ENCODE measurements at places on chromosomes 5 and 9.

DNA sequence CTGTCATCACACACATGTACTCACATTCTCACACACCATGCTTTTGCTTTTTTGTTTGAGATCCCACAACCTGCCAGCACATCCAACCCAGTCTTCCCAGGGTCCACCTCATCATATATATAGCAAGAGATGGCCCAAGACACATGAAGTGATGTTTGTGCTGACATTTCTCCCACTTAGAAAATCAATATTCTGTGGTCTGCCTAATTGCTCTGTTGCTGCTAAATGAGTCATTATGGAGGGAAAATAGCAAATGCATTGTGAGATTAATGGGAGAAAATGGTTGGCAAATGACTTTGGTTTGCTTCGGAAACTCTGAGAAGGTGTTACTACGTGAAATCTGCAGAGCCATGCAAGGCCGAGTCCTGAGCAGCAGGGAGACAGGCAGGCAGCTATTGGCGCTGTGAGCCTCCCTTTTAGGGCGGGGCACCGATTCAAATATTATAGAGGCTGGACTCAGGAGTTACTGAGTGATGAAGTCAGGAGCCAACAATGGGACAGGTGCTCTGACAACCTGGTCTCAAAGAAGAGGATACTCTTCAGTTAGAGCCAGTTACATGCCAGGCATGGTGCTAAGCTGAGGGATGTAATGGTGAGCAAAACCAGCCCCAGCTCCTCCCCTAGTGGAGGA is 62.8 kb downstream of the DAB2IP start:
- no peak for DNase-seq

DNA sequence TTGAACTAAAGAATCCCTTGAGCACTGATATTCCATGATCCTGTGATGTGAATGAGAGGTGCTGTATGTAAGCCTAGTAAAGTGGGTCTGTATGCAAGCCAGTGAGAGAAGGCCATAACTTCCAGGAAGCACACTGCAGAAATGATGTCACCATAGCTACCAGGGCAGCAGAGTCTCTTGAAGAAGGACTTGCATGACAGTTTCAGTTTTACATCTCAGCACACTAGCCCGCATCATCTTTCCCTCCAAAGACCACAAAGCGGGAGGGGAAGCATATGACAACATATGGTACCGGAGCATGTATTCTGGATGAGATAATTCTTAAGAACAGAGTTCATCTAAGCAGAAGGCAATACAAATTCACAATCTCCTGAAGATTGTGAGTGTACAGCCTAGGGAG is 37.6 kb upstream of the MAST4 start:
- DNase-seq, result no peak

DNA sequence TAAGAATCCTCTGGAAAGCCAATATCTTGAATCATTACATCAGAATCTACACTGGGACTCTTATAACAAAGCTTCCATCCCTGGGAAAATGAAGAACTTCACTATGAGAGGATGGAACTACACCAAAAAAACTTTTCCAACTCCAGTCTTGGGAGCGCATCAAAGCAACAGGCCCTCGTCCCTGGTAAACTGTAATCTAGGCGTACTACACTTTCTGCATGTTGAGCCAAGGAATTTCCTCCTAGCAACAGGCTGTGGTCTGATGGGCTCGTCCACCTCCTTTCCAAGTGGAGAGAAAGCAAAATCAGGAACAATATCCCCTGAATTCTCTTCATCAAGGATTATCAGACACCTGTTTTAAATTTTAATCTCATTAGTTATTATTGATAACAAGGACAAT is 94.1 kb downstream of the NFIB start:
- no peak for DNase-seq

DNA sequence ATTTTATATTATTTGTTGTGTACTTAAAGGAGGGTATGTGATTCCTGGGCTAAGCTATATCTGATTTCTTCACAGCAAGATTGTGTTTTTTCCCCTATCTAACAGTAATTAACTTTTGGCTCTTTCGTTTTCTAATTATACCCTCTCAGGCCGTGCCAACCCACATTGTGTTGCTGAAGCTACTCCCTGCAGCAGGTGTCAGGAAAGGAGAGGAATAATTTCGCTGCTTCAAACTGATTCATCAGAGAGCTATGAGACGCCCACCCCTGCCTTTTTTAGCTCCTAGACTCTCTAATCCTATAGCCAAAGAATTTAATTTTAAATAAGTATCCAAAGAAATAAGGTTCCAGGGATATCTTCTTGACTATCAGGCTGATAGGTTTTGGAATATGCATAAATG is 3.8 kb downstream of the CAVIN4 start:
- no peak for DNase-seq

DNA sequence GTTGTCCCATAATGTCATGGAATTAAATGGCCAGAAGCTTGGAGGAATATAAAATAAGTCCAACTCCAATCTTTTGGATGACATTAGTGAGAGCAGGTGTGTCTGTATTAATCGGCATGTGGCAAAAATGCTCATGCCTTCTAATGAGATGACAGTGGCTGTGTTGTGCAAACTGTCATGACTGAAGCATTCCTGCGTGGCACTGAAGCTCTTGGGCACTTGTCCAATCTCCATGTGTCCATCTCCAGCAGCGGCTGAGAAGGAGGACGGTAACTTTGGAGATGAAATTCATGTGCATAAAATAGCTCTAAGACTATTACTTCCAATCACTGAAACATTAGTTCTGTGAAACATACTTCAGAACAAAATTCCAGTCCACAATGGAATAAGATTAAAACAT is 697.5 kb upstream of the GRAMD2B start:
- DNase-seq, result no peak

- DNase-seq, result no peak
Observed at GRCh38 chr5:150659360-150660107, 1.5 kb upstream of the MYOZ3 start.

GRCh38 chr9:97558701-97559101 is 57.2 kb downstream of the TMOD1 start:
- DNase-seq, result no peak

All from kidney epithelial cell (primary cell).